Small intestine (tissue), 16 donors: ENCODE measurements at places on chromosomes 12 and 14.

GRCh38 chr14:63759456-63759855 lies 31.6 kb upstream of the SGPP1 start:
- H3K27me3 ChIP-seq: no peaks in the 10 kb centered on the region
- no peak overlapping the region for H3K27ac ChIP-seq
- H3K4me3 ChIP-seq: no peak overlapping the region
- peak; percentile 49 for DNase-seq
- no peaks in the 10 kb centered on the region for H3K36me3 ChIP-seq

DNA sequence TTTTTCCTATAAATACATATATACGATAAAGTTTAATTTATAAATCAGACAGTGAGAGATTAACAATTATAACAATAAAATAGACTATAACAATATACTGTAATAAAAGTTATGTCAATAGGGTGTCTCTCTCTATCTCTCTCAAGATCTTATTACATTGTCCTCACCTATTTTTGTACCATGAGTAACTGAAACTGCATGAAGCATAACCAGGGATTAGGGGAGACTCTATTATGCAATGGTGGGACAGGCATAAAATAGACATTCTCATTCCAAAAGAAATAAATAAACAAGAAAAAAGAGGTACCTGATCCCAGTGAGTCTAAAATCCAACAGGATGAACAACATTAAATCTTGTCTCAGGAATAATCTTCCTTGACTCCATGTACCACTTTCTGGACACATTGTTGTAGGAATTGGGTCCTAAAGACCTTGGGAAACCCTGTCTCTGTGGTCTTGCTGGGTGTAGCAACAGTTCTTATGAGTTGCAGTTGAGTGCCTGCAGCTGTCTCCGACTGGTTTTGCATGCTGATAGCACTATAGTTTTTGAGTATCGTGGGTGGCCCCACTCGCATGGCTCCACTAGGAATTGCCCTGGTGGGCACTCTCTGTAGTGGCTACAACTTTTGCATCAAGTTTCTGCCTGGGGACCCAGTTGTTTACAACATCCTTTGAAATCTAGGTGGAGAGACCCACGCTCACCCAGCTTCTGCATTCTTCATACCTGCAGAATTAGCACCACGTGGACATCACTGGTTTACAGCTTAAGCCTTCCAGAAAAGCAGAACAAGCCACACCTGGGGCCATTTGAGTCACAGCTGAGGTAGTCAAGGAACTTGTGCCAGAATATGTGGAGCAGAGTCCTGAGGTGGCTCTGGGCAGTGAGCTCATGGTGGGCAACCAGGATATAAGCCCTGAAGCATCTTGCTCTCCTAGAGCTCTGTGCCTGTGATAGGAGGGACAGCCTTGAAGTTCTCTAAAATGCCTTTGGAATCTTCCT lies 204.7 kb downstream of the KITLG start:
- H3K4me3 ChIP-seq: no peak overlapping the region
- no peaks in the 10 kb centered on the region for H3K36me3 ChIP-seq
- no peak overlapping the region for H3K27ac ChIP-seq
- DNase-seq: no peak
- H3K27me3 ChIP-seq: no peaks in the 10 kb centered on the region

- H3K4me1 ChIP-seq: no peaks in the 10 kb centered on the region
- DNase-seq: peak; percentile 94
- H3K27ac ChIP-seq: peak within 1 kb of the TSS; percentile 93
- H3K4me3 ChIP-seq: peak within 1 kb of the TSS; percentile 89
- no peaks in the 10 kb centered on the region for H3K36me3 ChIP-seq
Observed at GRCh38 chr12:133130038-133130807, at the start of the genes ZNF10 and ZNF891. Gene ZNF10 (plus strand): TSS chr12:133130627. CDS start chr12:133144493, 13,866 bp downstream. Gene ZNF891 (minus strand): TSS chr12:133130274. CDS start chr12:133121918, 8,356 bp downstream.

- H3K4me1 ChIP-seq: no peaks in the 10 kb centered on the region
- no peak overlapping the region for H3K4me3 ChIP-seq
- no peaks in the 10 kb centered on the region for H3K27me3 ChIP-seq
- no peaks in the 10 kb centered on the region for H3K36me3 ChIP-seq
- DNase-seq: no peak
- H3K27ac ChIP-seq: no peak overlapping the region
Observed at GRCh38 chr14:95980402-95980801, 58.8 kb upstream of the C14orf132 start.

- H3K4me1 ChIP-seq: no peaks in the 10 kb centered on the region
- no peaks in the 10 kb centered on the region for H3K36me3 ChIP-seq
- H3K4me3 ChIP-seq: no peak overlapping the region
- no peak for DNase-seq
- no peak overlapping the region for H3K27ac ChIP-seq
Observed at GRCh38 chr12:126147321-126147720, 1082.1 kb downstream of the AACS start.
